Stimulated activated CD4-positive, alpha-beta T cell treated with anti-CD3 and anti-CD28 coated beads, Interleukin-4, amount 100 ng/mL, for 48 hours (primary cell): ENCODE measurements at places on chromosomes 3 and 15.

DNA sequence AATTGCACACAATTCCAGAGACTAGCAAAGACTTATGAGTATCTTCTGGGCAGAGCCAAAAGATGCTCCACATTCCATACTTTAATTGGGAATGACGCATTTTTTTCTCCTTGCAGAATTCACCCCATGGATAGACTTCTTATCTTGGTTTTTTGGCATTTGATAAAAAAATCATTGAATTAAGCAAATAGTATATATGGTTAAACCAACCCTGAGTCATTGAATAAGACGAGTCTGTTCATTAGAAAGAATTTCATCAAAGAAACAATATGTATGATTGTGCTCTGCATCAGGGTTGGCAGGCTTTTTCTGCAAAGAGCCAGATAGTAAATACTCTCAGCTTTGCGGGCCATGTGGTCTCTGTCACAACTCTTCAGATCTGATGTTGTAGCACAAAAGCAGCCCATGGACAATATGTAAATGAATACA is 9.2 kb upstream of the PDZRN3 start:
- no peak for DNase-seq

DNA sequence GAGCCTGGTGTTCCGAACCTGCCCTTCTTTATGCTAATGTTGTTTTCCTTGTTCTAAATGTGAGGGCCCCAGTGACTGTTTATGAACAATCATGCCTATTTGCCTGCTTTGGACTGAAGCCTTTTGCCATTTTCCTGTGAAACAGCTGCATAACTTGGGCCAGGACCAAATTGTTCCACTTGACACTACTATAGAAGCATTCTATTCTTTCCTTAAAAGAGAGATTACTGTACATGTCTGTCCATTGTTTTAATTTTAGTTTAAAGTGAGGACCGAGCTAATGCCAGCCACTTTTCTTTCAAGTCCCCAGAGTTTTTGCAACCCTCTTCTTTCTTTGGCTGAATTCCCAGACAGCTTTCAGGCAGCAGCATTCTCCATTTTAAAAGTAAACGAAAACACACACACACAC is 980.3 kb downstream of the CADM2 start:
- DNase-seq, result no peak

DNA sequence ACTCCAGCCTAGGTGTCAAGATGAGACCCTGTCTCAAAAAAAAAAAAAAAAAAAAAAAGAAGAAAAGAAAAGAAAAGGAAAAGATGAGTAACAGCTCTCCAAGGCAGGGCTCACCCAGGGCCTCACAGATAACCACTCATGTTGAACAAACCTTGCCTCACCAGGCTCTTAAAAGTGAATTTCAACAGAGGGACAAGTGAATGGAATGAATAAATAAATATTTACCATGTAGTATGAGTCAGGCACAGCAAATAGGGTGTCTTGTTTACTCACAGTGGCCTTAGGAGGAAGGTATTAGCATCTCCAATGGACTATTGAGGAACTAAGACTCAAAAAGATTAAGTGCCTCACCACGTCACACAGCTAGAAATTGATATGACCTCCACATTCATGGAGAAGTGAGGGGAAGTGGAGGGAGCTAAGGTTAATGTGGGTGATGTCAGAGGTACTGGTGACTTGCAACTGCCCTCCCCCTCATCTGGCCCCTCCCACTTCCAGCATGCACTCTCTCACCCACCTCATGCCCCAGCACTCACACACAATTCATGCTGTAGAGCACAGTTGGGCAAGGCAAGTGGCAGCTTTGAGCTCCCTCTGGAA is 255.5 kb downstream of the UACA start:
- DNase-seq, result peak; percentile 42

DNA sequence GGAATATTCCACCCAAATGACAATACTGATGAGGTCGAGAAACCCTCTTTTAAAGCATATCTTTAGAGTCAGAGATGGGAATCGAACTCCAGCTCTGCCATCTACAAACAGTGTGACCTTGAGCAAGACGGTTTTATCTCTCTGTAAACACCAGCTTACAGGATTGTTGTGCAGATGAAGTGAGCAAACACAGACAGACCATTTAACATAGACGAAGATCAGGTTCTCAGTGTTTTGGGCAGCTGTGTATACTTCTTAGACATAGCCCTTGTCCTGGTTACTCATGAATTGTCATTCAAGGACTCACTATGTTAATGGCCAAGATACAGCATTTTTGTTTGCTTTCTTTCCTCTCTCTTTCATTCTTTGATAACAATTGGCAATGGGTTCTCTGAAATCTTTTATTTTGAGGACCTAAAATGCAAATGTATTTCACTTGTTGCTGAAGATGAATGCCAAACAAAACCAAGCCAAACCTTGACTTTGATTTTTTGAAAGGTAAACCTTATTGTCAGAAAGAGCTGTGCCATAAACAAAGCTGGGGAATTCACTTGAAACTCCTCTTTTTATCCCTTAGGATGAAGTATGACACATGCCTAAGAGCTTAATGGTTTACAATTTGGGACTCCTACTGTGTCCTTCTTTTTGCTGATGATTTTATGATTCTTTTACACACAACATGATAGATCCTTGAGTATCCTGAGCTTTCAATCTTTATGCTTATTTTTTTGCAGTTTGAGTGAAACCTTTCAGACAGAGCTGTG is 250.0 kb upstream of the PDZRN3 start:
- no peak for DNase-seq

- no peak for DNase-seq
Measured at GRCh38 chr3:127019449-127019848, 36.5 kb downstream of the PLXNA1 start.

- DNase-seq, result no peak
Measured at GRCh38 chr3:114760679-114761078, 386.4 kb downstream of the ZBTB20 start.

- no peak for DNase-seq
Measured at GRCh38 chr3:161372321-161373260, 1.3 kb upstream of the SPTSSB start.

DNA sequence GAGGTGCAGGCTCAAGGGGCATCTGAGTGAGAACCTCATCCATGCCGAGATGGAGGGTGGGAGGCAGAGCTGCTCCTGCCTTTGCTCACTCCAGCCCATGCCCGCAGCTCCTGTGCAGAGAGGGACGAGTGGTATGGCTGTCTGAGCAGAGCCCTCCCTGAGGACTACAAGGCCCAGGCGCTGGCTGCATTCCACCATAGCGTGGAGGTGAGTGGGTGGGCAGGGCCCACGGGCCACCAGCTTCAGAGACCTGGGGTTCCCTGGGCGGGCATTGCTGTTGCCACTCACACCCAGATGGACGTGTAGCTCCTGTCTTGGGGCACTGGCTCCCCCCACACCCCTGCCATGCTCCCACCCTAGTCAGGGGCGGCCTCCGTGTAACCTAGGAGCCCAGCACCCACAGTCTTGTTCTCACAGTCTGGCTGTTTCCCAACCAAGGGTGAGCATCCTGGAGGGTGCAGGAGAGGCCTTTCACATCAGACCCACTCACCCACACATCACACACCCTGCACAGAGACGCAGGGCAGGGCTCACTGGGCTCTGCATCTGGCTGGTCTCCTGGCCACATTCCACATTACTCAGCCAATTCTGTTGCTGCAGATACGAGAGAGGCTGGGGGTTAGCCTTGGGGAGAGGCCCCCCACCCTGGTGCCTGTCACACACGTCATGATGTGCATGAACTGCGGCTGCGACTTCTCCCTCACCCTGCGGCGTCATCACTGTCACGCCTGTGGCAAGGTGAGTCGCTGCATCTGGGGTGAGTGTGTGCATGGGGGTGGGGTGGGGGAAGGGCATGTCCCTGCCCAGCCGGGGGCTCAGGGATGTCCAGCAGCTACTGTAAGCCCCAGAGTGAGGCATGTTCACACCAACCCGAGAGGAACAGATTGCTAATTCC is 25.3 kb upstream of the NR2C2 start:
- no peak for DNase-seq
